ENCODE measurements at places on chromosomes 5 and 9. TPM values are rescaled to one million over a fixed set of nuclear protein-coding genes. Genes with fewer than 3 reads are reported as not detected.
A peak's percentile ranks its signal among the peaks of the same experiment; 100 is the strongest.

DNA sequence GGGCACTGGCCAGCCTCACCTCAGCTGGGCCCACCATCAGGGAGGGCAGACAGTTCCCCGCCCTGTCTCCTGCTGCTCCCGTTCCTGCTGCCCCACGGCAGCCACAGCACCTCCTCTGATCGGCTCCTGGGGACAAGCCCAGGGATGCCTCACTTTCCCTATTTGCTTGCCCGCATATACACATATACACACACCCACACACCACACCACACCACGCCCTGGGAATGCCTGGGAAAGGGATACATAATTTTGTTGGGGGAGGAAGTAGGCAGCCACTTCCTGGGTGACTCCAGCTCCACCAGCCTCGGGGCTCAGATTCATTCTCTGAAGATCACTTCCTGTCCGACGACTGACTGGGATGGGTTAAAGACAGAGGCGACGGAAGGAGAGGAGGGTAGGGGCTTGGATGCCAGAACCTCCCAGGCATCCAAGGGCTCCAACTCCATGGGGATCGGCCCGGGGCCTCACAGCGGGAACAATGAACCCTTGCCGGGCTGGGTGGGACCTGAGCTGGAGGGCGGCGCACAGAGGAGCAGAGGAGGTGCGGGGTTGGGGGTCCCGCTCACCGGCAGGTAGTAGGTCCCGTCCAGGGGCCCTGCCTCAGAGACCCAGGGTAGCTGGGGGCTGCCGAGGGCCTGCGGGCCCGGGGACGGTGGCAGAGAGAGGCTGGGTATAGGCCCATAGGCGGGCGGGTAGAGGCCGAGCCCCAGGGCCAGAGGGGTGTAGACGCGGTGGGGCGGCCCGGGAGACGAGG is 2.0 kb upstream of the MZB1 start:
- peak; percentile 57 for DNase-seq

DNA sequence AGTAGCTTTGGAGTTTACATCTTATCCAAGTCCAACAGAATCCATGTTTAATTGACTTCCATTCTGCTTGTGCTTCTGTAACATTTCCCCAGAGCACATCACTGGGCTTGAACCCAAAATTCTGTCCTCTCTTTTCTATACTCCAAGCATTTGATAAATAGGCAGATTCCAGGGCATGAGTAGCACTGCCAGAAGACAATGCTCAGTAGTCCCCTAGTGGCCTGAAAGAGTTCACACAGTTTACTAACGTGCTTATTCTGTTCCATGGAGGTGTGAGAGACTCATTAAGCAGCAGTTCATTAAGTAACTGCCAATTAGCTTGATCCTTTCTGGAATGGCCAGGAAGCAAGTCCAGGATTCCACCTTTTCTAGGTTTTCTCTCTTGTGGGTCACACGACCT is 9.4 kb upstream of the GABRA6 start:
- DNase-seq = no peak

GRCh38 chr5:78922879-78923621 is 62.1 kb downstream of the ARSB start:
- DNase-seq = no peak

DNA sequence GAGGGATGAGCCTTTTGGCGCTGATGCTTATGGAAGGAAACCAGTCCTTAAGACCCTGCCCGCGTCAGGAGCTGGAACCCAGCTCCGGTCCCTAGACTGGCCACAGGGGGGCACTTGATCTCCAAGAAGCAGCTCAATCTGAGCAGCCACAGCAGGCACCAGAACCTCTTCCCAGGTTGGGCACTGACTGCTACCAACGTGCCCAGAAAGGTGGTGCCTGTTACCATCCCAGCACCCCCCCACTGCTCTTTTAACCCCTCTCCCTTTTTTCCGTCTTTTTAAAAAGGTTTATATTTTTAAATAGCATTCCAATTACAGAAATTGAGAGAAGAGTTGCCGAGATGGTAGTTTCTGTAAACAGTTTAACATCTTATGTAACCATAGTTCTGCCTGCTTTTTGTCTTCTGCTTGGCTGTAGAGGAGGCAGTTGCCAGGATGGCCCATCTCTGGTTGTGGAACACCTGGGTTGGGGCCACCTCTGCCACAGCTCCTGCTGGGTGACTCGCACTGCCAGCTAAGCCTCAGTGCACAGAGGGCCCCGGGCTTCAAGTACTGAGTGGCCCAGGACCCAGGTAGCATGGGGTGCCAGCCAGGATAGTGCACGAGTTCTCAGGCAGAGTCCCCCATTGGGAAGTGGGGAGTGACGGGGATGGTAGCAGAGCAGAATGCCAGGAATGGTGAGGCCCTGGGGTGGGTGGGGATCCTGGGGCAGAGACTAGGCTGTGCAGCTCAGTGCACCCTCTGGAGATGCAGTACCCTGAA is 62.8 kb downstream of the PFDN1 start:
- DNase-seq = no peak

- no peak for DNase-seq
Observed at GRCh38 chr9:123450098-123450770, 94.2 kb downstream of the CRB2 start.

DNA sequence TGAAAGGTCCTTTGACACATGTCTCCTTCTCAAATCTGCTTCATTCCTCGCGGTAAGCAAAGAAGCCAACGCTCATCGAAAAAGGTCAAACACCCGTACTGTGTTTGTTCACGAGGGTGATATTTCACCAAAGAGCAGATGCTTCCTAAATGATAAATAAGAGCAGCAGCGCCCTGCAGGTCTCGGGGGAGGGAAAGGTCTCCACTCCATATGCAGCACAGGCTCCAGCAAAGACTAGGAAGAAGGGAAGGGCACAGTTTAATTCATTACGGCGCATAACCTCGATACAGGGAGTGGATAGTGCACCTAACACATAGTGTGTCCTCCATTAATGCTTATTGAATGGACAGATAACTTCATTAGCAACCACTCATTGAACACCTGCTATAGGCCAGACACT is 593.3 kb downstream of the CDK5RAP2 start:
- no peak for DNase-seq

GRCh38 chr9:96442491-96442890 is 7.5 kb upstream of the HABP4 start:
- no peak for DNase-seq

GRCh38 chr5:150778517-150779396 is at the start of gene SMIM3:
SMIM3 (plus strand) TSS chr5:150778757; CDS start chr5:150795441, 16,684 bp downstream.
- peak; percentile 79 for DNase-seq

DNA sequence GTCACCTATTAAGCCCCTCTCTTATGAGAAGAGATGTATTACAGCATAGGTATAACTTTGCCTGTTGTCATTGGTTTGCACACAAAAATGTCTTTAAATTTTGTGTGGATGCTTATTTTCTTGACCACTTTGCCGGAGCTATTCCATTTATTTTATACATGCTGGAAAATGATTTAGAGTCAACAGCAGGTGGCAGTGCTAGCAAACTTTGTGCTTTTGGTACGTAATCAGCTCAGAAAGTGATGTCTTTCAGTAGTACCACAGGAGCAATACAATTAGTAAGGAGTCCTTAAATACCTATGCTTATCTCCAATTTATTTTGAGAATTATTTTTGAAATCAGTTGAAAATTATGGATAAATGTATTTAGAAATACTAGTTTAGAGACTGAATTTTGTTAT is 19.8 kb upstream of the NUDT12 start:
- DNase-seq = peak; percentile 54

DNA sequence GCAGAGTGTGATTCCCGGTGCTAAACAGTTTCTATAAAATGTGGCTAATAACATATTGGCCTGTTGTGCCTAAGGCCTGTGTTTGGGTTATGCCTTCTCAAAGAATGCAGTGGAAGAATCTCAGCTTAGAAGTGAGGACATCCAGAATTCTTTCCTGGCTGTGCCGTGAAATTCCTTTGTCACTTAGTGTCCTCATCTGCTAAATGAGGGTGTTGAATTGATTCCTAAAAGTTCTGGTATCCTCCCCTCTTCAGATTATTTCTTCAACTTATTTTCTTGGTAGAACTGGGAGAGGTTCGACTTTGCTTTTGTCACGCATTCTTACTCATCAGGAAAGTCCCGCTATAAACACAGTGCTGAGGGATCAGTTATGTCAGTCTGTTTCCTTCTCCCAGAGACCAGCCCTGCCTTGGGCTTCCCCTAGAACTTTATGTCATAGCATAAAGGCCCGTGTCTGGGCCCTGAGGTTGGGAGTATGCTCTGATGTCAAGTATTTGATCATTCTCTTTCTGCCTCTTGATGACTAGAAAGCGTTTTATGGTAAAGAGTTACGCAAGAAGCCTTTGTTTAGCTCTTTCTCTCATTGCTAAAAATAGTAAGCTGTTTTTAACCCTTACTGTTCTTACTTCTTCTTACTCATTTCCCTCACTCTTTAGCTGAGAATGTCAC is 29.5 kb downstream of the MTAP start:
- peak; percentile 94 for DNase-seq

DNA sequence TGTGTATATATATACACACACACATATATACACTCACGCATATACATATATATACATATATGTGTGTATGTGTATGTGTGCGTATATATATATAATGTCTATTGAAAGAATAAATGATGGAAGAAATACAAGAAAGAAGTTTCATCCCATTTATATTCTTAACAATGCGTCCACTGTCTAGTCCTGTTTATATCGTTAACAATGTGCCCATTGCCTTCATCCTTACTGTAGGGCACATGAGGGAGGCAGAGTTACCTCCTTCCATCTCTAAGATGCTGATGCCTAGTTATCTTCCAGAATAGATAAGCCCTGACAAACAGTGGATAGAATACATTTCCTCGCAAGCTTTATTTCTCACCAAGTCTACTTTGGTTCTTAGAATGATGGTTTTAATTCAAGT is 389.8 kb upstream of the SEMA6A start:
- DNase-seq = no peak

DNA sequence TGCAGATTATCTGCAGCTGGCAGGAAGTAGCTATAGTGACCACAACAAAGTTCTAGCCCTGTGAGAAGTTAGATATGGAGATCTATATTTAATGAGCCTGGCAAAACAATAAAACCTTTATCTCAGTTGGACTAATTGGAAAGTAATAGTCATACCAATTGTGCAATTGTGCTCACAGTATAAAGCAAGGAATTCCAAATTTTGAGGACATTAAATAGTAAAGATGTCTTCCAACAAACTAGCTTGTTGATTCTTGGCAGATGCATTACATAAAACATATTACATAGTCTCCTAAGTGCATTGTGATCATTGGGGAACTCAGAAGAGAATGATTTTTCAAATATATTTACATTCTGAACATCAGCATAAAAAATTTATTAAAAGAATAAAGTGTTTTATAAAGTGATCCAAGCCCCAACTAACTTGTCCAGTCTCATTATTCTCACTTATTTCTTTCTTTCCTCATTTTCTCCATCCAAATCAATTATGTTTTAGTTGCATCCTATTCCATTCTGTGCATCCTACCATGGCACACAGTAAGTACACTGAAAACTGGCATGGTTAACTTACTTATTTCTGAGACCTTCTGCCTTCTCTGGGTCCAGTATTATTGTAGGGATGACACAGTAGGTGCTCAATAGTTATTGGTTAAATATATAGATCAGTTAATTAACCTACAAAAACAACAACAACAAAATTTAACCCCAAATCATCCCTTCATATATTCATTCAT is 977.2 kb upstream of the NUDT12 start:
- DNase-seq = no peak

- DNase-seq = peak; percentile 84
Observed at GRCh38 chr5:122126177-122126755, 3.1 kb upstream of the ZNF474 start.

DNA sequence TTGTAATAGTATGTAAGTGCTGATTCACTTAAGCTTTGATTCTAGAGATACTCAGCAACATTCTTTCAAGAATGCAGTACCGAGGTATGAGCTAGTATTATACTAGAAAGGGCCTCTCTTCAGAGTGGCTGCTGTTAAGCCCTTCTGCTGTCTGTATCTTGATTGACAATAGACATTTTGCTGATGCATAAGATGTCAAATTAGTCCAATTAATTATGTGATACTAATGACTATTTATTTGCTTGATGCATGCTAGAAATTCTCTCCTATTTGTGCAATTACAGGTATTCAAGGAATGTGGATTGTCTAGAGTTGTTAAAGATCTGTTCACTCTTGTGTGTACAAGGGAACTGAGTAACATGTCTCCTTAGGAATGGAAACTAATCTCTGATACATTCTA is 92.3 kb upstream of the PTGER4 start:
- no peak for DNase-seq

DNA sequence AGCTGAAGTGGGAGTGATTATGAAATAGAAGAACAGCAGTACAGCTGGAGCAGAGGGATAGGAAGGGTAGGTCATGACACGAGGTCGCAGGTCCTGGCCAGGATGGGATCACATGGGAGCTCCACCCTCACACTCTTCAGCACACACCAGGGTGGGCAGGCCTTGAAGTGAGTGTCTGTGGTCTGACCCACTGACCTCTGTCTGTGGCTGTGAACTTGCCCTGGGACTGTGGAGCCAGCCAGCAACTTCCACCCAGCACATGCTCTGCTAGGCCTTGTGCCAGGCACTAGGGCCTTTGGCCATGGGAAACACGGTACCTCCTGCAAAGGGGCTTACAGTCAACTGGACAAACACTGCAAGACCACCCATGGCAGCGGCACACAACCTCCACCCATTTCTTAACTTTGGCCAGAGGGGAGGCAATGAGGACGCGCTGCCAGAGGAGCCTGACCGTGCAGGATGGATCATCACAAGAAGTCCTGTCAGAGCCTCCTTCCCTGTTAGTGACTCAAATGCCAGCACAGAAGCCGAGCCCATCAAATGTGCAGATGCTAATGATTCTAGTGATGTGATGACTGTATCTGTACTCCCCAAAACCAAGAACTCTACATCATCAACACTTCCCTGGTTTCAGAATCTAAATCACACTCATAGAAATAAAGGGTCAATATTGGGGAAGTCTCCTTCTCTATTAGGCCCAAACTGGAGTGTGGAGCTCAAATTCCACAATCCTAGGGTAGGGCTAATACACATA is 113.6 kb downstream of the DPYSL3 start:
- no peak for DNase-seq

DNA sequence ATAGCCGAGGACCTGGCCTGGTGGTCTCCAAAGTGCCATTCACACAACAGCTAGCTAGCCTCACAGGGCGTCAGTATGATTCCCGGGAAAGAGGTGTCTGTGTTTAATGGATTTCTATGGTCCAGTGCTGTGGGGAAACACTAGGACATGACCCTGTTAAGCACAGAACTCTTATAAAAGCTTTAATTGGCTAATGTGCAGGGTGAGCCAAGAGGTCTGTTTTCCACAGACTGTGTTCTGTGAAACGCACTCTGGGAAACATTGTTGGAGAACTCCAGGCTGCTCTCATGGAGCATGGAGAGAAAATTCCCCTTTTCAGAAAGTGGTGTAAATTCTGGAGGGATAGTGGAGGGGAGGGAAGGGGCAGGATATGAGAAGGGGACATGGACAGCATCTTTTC is 331.4 kb downstream of the FBXL7 start:
- DNase-seq = no peak

Gene ENHO
- total RNA-seq = 0.71 TPM

Gene SLCO4C1
- 0.10 TPM for total RNA-seq

Gene CRB2
- not detected for total RNA-seq

Gene NRARP
- total RNA-seq = not detected

Gene STPG3
- total RNA-seq = not detected

Gene MLANA
- total RNA-seq = not detected

Gene ORM2
- not detected for total RNA-seq

Gene FREM1
- 0.02 TPM for total RNA-seq

Gene RNF14
- total RNA-seq = 78.2 TPM

Gene OTP
- total RNA-seq = not detected

Gene ADAMTS2
- total RNA-seq = not detected

Gene MELK
- total RNA-seq = 124 TPM

Gene ARHGEF28
- total RNA-seq = 12.0 TPM

Data from M059J (cell line).